ENCODE measurements at places on chromosomes 4 and X. TPM values are rescaled to one million over a fixed set of nuclear protein-coding genes. Genes with fewer than 3 reads are reported as not detected.

DNA sequence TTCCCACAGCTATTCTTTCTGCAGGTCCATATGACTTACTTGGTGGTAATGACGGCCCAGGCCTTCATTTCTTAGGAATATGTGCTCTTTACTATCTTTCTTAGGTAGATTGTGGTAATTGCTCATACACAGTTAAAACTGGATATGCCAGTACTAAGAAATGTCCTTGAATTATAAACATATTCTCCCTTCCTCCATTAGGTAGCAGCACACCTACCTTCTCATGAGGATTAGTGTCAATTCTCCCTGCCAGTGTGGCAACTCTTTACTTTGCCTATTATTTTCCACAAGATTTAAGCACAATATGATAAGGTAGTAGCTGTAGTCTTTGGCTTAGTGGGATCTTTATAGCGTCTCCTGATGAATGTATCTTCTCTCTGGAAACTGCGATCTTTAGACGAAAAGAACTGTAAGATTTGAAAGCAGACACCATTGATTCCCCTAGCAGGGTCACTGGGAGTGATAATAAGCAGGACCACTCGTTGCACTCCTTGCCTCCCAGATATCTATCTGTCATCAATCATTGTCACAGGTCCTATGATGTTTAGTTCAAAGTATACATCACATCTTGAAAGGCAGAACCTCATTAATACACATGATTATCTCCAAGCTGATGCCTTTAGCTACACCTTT is 1240.7 kb downstream of the C4orf33 start:
- no peak for DNase-seq

GRCh38 chrX:100377826-100378225 is 32.2 kb downstream of the PCDH19 start:
- DNase-seq, result no peak

- no peak for DNase-seq
These were observed 114.4 kb downstream of the GLRA3 start for GRCh38 chr4:174714393-174715211.

- no peak for DNase-seq
These were observed 353.5 kb downstream of the CHIC1 start for GRCh38 chrX:73916489-73916888.

HTN3 gene
- not detected for total RNA-seq

MAD2L1 gene
- total RNA-seq, result 9.4 TPM

PABPC4L gene
- 4.3 TPM for total RNA-seq

Data from chondrocyte (in vitro differentiated cells).